CD14-positive monocyte (primary cell): ENCODE measurements at places on chromosomes 6 and 20.

- no peak for DNase-seq
Measured at GRCh38 chr6:76072562-76072961, at the start of gene IMPG1. Gene IMPG1, minus strand, starts transcription at chr6:76072662. Its CDS starts 174 bp downstream, at chr6:76072488.

- no peak for DNase-seq
Measured at GRCh38 chr6:42688281-42688680, 34.1 kb downstream of the PRPH2 start.

- DNase-seq = no peak
Measured at GRCh38 chr20:59161721-59162120, 1.9 kb upstream of the ZNF831 start.

DNA sequence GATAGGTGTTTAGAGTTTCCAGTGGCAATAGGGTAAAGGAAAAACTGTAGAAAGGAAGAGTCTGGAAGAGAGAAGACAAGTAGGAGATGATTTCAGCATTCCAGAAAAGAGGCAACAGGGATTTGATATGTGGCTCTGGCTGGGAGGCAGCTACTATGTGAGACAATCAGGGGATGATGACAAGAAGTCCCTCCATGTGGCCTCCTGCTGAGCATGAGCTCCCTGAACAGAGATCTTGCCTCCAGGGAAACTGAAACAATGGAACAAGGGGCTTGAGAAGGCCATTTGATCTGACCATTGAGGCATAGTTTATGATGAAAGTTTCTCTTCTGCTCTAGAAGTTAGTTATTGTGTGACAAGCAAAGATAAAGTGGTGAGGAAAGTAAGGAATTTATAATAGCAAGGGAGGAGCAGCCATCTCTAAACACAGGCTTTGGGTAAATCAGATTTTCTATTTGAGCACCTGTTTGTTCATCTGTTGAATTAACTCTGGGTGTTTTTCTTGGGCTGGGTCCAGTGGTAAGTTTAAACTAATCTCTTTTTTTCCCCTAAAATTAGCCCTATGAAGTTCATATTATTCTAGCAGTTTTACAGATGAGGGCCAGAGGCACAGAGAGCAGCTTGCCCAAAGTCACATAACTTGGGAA is 3.0 kb upstream of the GPX5 start:
- DNase-seq = no peak

- no peak for DNase-seq
Measured at GRCh38 chr6:107509506-107509905, 19.6 kb downstream of the SOBP start.

DNA sequence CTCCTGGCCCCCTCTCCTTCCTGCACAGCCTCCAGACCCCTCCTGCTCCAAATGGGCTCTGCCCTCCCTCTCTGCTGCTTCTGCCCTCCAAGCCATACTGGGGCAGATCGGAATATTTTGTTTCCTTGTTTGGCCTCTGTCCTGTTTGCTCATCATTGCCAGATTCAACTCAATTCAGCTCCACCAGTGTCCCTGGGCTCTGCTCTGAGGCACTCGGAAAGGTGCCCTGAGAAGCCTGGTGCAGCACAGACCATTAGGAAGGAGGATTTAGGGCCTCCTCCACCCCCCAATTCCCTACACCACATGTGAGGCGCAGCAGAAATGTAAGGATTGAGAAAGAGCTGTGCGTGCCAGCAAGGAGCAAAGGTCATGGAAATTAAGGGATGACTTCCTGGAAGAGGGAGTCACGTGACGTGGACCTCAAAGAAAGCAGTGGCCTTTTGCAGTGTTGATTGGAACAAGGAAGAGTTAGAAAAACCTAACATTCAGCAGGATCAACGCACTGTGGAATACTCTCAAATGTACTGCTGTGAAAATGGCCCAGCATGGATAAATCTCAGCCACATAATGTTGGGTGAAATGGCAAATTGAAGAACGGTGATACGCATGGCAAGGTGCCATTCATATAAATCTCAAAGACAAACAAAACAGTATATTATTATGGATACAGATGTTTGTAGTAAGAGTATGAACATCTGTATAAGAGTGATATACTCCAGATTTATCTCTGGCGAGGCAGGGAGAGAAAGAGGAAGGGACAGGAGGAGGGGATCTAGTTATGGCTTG is 229.5 kb upstream of the RNF24 start:
- DNase-seq = no peak

- no peak for DNase-seq
Measured at GRCh38 chr6:135692426-135692825, 159.1 kb upstream of the PDE7B start.

DNA sequence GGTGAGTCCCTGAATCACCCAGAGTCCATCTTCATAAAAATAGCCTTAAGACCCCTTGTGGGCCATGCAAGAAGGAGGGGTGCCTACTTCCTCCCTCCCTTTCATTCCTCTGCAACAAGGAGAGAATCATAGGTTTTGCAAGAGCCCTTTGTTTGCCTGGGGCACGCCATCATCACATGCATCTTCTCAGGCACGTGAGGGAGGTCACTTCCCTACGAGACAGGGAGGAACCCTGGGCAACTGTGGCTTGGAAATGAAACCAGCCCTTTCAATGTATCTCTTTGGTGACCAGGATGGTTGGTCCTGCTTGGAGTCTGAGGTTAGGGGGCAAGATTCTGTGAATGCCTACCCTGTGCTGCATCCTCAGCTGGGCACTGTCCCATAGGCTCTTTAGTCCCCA is 194.8 kb downstream of the MAFB start:
- DNase-seq = peak; percentile 96

DNA sequence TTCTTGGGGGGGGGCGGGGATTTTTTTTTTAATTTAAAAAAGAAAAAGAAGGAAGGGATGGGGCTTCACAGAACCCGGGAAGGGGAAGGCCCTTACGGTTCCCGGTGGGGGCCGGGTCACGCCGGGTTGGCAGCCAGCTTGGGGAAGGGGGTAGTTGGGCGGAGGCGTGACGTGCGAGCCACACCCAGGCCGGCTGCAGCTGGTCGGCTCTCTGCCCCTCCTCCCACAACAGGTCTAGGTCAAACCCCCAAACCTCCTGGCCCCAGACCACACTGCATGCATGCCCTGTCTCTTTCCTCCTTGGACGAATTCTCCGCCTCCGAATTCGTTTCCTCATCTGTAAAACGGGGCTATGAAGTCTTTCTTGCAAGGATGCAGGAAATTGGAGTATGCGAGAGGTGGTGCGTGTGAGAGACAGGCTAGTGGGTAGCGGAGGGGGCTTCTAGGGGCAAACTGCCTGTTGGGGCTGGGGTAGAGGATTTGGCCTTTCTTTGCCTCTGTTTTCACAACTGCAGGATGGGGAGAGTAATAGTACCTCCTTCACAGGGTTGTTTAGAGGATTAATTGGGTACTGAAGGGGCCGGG is 828 bp downstream of the HCK start:
- DNase-seq = peak; percentile 89

- DNase-seq = no peak
Measured at GRCh38 chr6:162100096-162100495, 627.5 kb downstream of the PRKN start.

- DNase-seq = no peak
Measured at GRCh38 chr6:25309886-25310285, 30.7 kb downstream of the CARMIL1 start.

- no peak for DNase-seq
Measured at GRCh38 chr20:54015496-54015895, 54.9 kb downstream of the BCAS1 start.

DNA sequence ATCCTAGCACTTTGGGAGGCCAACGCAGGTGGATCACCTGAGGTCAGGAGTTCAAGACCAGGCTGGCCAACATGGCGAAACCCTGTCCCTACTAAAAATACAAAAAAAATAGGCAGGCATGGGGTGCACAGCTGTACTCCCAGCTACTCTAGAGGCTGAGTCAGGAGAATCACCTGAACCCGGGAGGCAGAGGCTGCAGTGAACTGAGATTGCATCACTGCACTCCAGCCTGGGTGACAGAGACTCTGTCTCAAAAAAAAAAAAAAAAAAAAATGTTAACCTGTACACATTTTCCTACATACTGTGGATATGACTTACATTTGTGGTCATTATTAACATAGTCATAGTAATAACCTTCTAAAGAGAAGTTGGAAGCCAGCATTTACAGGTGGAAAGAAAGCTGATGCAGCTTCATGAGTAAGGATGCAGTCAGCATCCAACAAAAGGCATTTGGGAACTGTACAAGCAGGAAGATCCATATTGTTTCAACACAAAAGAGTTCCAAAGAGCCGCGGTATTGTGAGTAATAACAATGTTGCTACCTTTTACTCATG is 186.2 kb downstream of the GPX5 start:
- DNase-seq = no peak

DNA sequence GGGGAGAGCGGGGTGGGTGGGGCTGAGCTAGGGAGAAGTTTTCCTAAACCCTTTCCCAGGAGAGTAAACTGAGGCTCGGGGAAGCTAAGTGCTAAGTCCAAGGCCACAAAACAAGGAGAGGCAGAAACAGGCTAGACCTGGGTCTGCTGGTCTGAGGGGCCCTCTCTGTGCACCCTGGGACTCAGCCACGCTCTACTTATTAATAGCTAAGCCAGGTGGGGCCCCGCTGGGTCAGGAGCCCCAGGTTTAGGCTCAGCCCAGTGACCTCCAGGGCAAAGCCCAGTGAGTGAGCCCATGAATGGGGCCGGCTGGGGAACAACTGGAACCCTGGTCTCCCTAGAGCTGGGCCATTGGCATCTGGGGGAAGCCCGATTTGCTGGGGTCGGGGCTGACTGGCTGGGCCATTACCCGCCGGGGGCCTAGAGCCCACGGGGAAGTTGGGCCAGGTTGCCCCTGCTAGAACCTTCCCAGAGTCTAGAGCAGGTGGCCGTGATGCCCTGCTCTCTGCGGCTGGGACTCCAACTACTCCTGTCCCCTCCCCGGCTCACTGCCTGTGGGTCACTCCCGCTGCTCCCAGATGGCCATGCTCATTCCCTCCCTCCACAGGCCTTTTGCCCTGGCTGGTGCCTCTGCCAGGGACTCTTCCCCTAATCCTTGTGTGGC is 24.1 kb upstream of the NOL4L start:
- no peak for DNase-seq

DNA sequence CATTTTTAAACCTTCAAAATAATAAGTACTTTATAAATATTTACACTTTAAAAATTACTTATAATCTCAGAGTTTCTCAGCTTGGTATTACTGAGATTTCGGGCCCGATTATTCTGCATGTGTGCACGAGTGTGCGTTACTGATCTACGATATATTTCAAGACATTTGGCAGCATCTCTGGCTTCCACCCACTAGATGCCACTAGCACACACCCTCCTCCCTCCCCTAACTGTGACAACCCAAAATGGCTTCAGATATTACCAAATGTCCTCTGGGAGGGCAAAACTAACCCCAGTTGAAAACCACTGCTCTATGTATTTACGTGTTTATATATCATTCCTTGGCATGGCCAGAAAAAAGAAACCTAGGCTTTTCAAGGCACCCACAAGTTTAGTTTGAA is 95.9 kb downstream of the FYN start:
- DNase-seq = no peak

DNA sequence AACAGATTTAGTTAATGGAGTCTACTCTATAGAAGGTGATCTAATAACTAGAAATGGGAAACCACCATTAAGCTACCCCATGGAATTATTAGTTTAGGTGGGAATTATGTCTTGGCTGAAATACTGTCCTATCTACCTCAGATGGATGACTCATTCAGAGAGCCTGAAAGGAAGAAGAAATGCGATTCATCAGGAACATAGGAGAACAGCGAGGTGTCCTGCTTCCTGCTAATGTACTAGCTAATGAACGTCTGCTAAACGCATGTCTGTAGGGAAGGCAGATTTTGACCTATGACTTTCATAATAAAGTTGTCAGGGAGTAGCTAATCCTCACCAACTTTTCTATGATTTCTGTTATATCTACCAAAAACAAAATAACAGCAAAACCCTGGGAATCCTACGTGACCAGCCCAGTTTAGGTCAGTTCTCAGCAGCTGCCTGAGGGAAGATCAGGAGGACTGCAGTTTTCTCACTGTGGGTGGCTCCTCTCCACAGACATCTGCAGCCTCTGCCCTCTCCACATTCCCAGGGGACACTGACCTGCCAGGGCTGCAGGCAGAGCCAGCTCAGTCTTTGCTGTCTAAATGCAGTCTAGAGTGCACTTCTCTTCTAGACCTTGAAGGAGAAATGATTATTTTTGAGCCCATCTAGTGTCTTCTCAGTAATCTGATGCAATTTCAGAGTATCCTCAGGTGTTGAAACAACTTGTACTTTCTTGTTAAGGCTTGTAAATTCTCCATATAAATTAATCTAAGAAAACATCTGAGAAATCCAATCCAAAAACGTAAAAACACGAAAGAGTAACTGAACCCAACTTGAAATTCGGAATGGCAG is 18.1 kb upstream of the SFT2D1 start:
- no peak for DNase-seq

DNA sequence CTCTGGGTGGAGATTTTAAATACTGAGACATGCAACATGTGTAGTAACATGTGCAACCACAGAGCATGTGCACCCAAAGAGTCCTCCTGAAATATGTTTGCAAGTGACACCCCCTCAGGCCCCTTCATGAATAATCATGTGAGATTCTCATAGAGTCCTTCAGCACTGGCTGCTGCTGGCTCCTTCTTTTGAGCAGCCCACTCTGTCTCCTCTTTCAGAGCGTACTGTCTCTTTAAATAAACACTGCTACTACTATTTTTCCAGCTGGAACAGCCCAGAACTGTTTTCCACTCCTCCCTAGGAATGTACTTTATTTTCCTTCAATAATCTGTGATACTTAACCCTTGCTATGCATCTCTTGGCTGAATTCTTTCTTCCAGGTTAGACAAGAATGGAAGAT is 42.0 kb downstream of the HLA-DRB5 start:
- no peak for DNase-seq

GRCh38 chr6:15150207-15150606 is 95.7 kb upstream of the JARID2 start:
- DNase-seq = no peak

DNA sequence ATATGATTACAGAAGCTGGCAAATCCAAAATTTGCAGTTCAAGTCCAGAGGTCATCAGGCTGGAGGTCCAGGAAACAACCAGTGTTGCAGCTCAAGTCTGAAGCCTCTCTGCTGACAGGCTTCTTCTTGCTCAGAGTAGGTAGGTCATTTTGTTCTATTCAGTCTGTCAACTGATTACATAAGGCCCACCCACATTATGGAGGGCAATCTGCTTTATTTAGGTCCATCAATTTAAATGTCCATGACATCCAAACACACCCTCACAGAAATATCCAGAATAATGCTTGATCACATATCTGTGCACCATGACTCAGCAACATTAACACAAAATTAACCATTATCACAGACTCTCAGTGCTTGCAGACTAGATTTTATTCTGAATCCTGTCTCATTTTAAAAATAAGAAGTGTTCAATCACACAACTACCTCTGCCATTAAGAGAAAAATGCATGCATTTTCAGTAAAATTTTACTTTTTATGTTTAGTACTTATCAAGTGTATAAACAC is 759.2 kb upstream of the ADGRB3 start:
- DNase-seq = no peak

- no peak for DNase-seq
Measured at GRCh38 chr6:121886223-121886830, 450.9 kb downstream of the GJA1 start.

DNA sequence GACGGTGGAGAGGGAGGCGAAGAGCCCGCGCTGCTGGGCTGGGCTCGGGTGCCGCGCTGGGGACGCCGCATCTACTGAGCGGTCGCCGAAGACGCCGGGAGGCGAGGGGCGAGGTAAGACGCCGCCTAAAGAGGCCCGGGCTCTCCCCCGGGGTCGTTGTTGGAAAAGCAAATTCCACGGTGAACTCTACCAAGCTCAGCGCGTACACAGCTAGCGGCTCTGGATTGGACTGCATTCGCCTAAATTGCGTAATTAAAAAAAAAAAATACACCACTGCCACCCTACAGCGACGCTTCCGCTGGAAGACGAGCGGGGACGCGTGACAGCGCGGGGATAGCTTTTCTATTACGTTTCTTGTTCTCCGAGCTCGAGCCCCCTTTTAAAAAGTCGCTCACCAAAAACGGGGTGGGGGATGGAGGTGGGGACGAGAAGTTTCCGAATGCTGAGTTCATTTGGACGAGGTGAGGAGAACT is 92.0 kb upstream of the PRDM1 start:
- peak; percentile 78 for DNase-seq
